Ovary (tissue), 10 donors: ENCODE measurements at places on chromosomes 11 and 22. TPM values are rescaled to one million over a fixed set of nuclear protein-coding genes. Genes with fewer than 3 reads are reported as not detected.

- no peak for DNase-seq
- no peaks in the 10 kb centered on the region for H3K27me3 ChIP-seq
- no peaks in the 10 kb centered on the region for H3K36me3 ChIP-seq
Measured at GRCh38 chr11:86594746-86595145, 77.7 kb downstream of the ME3 start.

DNA sequence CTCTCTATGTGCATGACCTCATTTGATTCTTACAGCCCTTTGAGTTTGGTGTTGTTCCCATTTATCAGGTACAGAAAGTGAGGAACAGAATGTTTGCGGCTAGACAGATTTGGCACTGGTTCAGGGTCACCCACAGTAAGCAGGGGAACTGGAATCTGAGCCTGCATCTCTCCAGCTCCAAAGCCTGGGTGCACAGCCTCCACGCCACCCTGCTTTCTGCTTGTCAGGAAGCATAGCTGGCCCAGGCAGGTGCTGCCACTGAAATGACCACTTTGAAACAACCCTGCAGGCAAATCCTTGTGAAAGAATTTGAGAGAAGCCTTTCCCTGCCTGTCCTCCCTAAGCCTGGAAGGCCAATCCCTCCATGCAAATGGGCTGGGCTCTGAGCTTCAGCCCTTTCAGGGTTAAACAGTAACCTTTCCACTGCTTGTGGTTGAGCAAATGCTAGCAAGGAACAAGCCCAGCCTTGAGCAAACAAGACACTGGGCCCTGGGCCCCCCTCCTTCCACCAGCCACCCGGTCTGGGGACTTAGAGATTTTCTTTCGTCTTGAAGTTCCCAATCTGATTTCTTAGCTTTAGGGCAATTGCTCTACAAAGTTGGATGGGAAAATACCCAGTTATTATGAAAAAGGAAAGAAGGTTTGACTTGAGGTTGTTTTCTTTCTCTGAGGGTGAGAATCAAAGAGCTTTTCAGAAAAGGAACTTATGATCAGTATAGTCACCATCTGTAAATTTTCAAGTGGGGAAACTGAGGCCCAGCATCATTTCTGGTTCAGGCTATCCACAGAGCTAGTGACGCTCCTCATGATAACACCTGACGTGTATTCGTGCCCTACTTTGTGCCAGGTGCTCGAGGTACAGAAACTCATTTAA lies 19.4 kb downstream of the EHF start:
- no peak for DNase-seq
- no peaks in the 10 kb centered on the region for H3K4me1 ChIP-seq
- no peaks in the 10 kb centered on the region for H3K36me3 ChIP-seq
- H3K4me3 ChIP-seq: no peak overlapping the region
- no peak overlapping the region for H3K27ac ChIP-seq

The KBTBD3 gene
- total RNA-seq: 8.5 TPM

DNA sequence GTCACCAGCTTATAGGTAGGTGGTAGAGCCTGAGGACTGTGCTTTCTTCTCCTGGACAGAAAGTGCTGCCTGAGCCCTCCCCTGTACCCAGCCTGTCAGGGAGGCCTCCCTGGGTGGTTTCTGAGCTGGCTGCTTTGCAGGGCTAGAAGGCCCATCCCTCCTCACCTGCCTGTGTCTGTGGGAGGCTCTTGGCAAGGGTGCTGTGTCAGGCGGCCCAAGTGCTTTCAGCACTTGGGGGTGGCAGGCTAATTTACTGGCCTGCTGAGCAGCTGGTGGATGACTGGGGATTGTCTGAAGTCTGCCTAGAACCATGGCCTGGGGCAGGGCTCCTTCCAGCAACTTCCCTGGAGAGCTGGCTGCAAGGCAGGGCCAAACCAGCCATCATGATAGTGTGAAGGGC lies 139.0 kb upstream of the NAV2 start:
- H3K4me1 ChIP-seq: peaks cover 11% of the 10 kb centered on the region
- no peaks in the 10 kb centered on the region for H3K36me3 ChIP-seq
- no peaks in the 10 kb centered on the region for H3K27me3 ChIP-seq
- no peak overlapping the region for H3K4me3 ChIP-seq
- DNase-seq: no peak
- no peak overlapping the region for H3K27ac ChIP-seq

The NXPE1 gene
- not detected for total RNA-seq

- H3K36me3 ChIP-seq: no peaks in the 10 kb centered on the region
- peak overlapping the region; percentile 81 for H3K4me3 ChIP-seq
- DNase-seq: peak; percentile 57
- H3K27ac ChIP-seq: peak overlapping the region; percentile 95
- peaks cover 9% of the 10 kb centered on the region for H3K4me1 ChIP-seq
- H3K27me3 ChIP-seq: no peaks in the 10 kb centered on the region
Measured at GRCh38 chr11:62603072-62603408, 1.4 kb upstream of the MTA2 start.

- H3K27me3 ChIP-seq: no peaks in the 10 kb centered on the region
- no peak overlapping the region for H3K27ac ChIP-seq
- no peak for DNase-seq
Measured at GRCh38 chr22:33726294-33726734, 194.0 kb downstream of the LARGE1 start.

The SMTN gene
- total RNA-seq: 100 TPM

- no peaks in the 10 kb centered on the region for H3K36me3 ChIP-seq
- H3K27me3 ChIP-seq: no peaks in the 10 kb centered on the region
- H3K4me1 ChIP-seq: no peaks in the 10 kb centered on the region
Measured at GRCh38 chr11:1889224-1889930, 2.3 kb downstream of the PRR33 start.

DNA sequence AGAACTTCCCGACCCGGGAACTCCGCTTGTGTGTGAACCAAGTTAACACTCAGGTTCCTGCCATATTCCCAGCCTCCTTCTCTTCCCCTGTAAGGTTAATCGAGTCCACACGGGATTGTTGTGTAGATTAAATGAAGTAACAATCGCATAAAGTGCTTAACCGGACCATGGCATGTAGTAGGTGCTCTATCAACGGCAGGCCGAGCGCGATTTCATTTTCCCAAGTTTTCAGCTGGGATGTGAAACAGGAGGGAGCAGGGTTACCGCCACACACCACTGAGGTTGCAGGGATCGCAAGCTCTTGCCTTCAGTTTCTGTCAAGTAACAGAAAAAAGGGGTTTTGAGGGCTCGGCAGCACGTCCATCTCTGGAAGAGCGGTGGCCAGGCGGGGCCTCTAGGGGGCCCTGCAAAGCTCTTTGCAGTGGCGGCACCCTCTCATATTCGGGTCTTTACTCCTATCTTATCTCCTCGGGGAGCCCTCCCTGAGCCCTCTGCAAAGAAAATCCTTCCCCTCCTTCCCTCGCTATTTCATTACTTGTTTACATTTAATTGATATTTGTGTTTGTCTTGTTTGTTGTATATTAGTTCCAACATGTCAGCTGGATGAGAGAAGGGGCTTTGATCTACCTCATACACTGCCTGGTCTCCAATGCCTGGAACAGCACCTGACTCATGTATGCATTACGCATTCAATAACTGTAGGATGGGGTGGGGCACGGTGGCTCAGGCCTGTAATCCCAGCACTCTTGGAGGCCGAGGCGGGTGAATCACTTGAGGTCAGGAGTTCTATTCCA lies 816 bp upstream of the PLEKHA7 start:
- no peaks in the 10 kb centered on the region for H3K27me3 ChIP-seq
- peaks cover 2% of the 10 kb centered on the region for H3K4me1 ChIP-seq
- H3K27ac ChIP-seq: no peak overlapping the region
- DNase-seq: no peak
- no peaks in the 10 kb centered on the region for H3K36me3 ChIP-seq

GRCh38 chr11:10792385-10793068 lies 16.2 kb downstream of the EIF4G2 start:
- H3K36me3 ChIP-seq: no peaks in the 10 kb centered on the region
- no peak overlapping the region for H3K4me3 ChIP-seq
- DNase-seq: peak; percentile 90
- no peaks in the 10 kb centered on the region for H3K27me3 ChIP-seq
- no peaks in the 10 kb centered on the region for H3K4me1 ChIP-seq

DNA sequence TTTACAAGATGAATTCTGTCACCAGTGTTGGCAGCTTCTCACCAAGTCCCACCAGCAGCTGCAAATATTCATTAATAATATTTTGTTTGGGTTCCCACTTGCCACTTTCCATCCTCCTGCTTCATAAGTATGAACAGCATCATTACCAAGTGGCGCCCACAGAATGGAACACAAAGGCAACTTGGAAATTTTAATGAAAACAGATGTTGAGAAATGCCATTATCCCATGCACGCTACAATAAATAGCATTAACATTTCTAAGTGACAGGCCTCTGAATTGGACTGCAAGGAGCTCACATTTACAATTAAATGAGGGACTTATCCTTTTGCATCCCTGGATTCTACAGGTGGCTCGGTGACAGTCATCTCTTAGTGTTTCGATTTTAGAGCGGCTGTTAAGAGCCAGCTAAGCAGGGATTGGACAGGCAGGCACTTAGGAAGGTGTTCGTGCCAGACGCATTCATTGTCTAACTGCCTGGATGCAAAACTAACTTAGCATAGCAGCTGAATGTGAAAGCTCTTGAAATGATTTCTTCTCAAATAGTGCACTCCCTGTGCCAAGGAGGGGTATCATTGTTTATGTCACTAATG lies 170.3 kb downstream of the KIRREL3 start:
- H3K4me3 ChIP-seq: no peak overlapping the region
- H3K27ac ChIP-seq: no peak overlapping the region
- no peak for DNase-seq

The SNX32 gene
- 1.6 TPM for total RNA-seq

The CALCA gene
- not detected for total RNA-seq

GRCh38 chr11:68532727-68533369 lies 72.3 kb downstream of the PPP6R3 start:
- H3K4me3 ChIP-seq: no peak overlapping the region
- peaks cover 17% of the 10 kb centered on the region for H3K4me1 ChIP-seq
- H3K27ac ChIP-seq: no peak overlapping the region
- no peak for DNase-seq

- H3K27ac ChIP-seq: no peak overlapping the region
- no peak overlapping the region for H3K4me3 ChIP-seq
- H3K36me3 ChIP-seq: no peaks in the 10 kb centered on the region
- H3K27me3 ChIP-seq: no peaks in the 10 kb centered on the region
- DNase-seq: no peak
Measured at GRCh38 chr22:22696104-22696503, 51.7 kb downstream of the GGTLC2 start.

GRCh38 chr11:81365496-81365895 lies 1368.2 kb downstream of the FAM181B start:
- no peaks in the 10 kb centered on the region for H3K4me1 ChIP-seq
- H3K27me3 ChIP-seq: no peaks in the 10 kb centered on the region
- no peak overlapping the region for H3K27ac ChIP-seq
- H3K4me3 ChIP-seq: no peak overlapping the region
- no peak for DNase-seq

- H3K27me3 ChIP-seq: no peaks in the 10 kb centered on the region
- H3K27ac ChIP-seq: no peak overlapping the region
- H3K4me3 ChIP-seq: no peak overlapping the region
- DNase-seq: no peak
Measured at GRCh38 chr11:18063125-18063524, 17.1 kb upstream of the TPH1 start.

GRCh38 chr11:76322540-76322939 lies 58.4 kb downstream of the THAP12 start:
- no peak for DNase-seq
- peaks cover 1% of the 10 kb centered on the region for H3K4me1 ChIP-seq
- H3K36me3 ChIP-seq: no peaks in the 10 kb centered on the region

The PAK1 gene
- total RNA-seq: 38.1 TPM

- no peak for DNase-seq
- no peaks in the 10 kb centered on the region for H3K36me3 ChIP-seq
- H3K27ac ChIP-seq: no peak overlapping the region
- no peaks in the 10 kb centered on the region for H3K27me3 ChIP-seq
- no peak overlapping the region for H3K4me3 ChIP-seq
- H3K4me1 ChIP-seq: no peaks in the 10 kb centered on the region
Measured at GRCh38 chr22:41001722-41002122, 50.5 kb downstream of the RBX1 start.

The MTMR2 gene
- 24.3 TPM for total RNA-seq

GRCh38 chr22:46598737-46599424 lies 21.3 kb upstream of the GRAMD4 start:
- no peak overlapping the region for H3K4me3 ChIP-seq
- H3K4me1 ChIP-seq: no peaks in the 10 kb centered on the region
- DNase-seq: no peak
- H3K27me3 ChIP-seq: no peaks in the 10 kb centered on the region
- no peaks in the 10 kb centered on the region for H3K36me3 ChIP-seq
- H3K27ac ChIP-seq: no peak overlapping the region
